ENCODE measurements at places on chromosomes 12 and 14. TPM values are rescaled to one million over a fixed set of nuclear protein-coding genes. Genes with fewer than 3 reads are reported as not detected.

- no peaks in the 10 kb centered on the region for H3K4me1 ChIP-seq
- no peak overlapping the region for H3K4me3 ChIP-seq
- no peak overlapping the region for H3K27ac ChIP-seq
- H3K36me3 ChIP-seq: no peaks in the 10 kb centered on the region
- H3K27me3 ChIP-seq: no peaks in the 10 kb centered on the region
These were observed 30.3 kb upstream of the ESR2 start for GRCh38 chr14:64324461-64324860.

DNA sequence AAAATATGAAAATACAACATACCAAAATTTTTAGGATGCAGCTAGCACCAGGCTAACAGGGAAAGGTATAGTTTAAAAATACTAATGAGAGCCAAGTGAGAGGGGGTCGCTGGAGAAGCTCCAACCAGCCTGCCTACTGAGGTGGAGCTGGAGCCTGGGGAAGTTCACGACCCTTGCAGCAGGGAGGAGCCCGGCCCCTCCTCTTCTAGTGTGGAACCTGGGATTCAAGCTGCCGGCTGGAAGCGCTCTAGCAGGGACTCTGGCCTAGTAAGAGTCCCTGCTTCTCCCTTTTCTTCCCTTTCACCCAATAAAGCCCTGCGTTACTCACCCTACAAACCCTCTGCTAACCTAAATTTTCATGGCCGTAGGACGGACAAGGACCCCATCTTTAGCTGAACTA is 5.0 kb upstream of the KCNK13 start:
- no peak overlapping the region for H3K4me3 ChIP-seq
- no peak overlapping the region for H3K27ac ChIP-seq
- peaks cover 5% of the 10 kb centered on the region for H3K27me3 ChIP-seq
- peaks cover 11% of the 10 kb centered on the region for H3K4me1 ChIP-seq
- no peak for DNase-seq

DNA sequence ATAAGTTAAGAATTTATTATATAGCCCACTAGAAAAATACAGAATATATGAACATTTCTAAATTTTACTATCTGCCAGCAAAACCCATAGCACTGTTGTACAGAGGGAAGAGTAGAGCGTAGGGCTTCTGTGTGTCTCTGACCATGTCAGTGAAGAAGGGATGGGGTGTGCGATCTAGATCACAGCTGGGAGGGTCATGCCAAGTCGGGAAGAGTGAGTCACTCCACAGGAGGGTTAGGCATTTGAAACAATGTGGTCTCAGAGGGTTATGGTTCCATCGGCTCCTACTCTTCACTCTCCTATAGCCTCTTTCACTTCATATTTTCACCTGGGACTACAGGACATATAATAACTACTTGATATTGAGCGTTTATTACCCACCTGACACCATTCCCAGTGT is 185.1 kb upstream of the DDHD1 start:
- no peak overlapping the region for H3K4me3 ChIP-seq
- no peak overlapping the region for H3K27ac ChIP-seq
- H3K36me3 ChIP-seq: no peaks in the 10 kb centered on the region
- no peak for DNase-seq
- no peaks in the 10 kb centered on the region for H3K4me1 ChIP-seq
- H3K27me3 ChIP-seq: no peaks in the 10 kb centered on the region

GRCh38 chr12:22415342-22416309 is 81.1 kb upstream of the ST8SIA1 start:
- H3K36me3 ChIP-seq: no peaks in the 10 kb centered on the region
- H3K27me3 ChIP-seq: no peaks in the 10 kb centered on the region

DNA sequence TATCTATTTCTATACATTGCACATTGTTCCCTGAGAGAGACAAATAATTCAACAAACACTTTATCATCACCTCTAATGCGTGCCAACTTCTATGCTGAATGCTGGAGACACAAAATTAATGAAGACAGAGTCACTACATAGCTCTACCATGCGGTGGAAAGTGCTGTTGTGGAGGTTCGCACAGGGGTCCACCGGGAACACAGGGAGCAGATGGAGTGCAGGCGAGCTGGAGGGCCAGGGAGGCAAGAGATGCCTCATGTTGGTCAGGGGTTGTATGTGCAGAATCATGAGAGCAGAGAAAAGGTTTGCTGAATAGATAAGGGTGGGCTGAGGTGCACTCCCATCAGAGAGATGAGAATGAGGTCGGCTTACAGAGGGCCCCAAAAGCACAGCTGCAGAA is 25.2 kb downstream of the FAM234B start:
- no peak overlapping the region for H3K27ac ChIP-seq
- DNase-seq: no peak
- H3K4me1 ChIP-seq: no peaks in the 10 kb centered on the region
- H3K36me3 ChIP-seq: no peaks in the 10 kb centered on the region
- H3K27me3 ChIP-seq: no peaks in the 10 kb centered on the region

DNA sequence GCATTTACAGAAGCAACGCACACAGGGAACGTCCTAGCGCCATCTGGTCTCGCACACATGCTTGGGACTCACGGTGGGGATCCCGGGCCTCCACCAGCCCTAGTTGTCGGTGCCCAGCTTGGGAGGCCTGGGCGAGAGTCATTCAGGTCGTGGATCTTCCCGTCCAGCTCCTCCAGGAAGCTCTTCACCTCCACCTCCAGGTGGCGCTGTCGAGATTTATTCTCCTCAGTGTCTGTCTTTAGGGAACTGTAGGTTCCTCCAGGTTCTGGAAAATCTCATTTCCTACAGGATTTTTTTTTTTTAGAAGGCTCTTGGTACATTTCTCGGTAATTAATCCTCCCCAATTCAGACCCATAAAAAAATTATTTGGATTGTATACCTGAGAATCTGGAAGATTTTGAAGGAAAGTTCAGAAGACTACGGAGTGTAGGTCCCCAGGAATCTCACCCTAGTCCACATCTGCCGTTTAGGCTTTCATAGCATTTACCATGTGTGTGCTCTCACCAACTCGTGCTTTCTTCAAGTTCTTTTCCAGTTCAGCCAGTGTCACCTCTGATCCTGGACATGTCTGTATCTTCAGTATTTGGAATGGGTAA is 910.0 kb downstream of the TMEM121 start:
- no peaks in the 10 kb centered on the region for H3K36me3 ChIP-seq
- DNase-seq: peak; percentile 54
- no peak overlapping the region for H3K4me3 ChIP-seq
- H3K27me3 ChIP-seq: no peaks in the 10 kb centered on the region

DNA sequence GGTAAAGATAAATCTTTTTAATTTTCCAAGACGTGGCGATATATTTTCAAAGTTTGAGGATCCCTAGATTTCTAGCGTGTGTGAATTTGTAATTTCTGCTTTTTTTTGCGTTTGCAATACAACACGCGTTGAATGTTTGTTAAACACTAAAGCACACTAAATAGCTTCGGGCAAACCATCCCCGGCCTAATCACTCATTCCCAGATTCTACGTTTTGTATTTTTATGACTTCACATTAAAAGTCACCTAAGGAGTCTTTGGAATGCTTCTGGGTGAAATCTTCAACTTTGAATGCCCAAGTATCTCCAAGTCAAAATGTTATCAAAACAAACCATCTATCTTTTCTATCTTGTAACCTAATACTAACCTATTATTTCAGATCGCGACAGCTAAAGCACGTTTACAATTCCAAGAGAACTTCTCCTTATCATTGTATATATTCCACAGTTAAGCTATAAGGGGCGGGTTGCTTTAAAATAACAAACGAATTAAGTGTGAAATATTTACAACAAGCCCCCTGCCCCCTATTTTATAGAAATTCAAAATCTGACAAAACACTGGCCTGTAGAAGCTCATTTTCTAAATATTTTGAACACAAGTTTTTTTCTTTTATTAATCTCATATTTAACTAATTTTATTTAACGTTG is 1.1 kb downstream of the ALX1 start:
- H3K27me3 ChIP-seq: no peaks in the 10 kb centered on the region
- H3K27ac ChIP-seq: no peak overlapping the region
- no peak for DNase-seq
- H3K4me1 ChIP-seq: no peaks in the 10 kb centered on the region
- no peaks in the 10 kb centered on the region for H3K36me3 ChIP-seq

DNA sequence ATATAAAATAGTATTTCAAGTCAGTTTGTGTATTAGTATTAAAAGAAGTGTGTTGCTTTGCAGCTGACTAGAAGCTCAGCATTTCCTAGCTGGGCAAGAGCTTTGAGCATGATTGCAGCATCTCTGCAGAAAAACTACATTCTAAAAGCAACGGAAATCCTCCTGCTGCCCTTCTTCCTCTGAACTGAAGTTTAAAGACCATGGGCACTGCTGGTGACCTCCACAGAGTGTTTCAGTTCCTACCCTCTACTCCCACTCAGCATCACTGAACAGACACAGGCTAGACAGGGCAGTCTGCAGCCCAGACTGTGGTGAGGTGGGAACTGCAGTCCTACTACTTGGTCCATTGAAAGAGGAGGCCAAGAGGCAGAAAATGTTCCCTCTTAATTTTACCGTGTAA is 59.0 kb downstream of the FAR2 start:
- no peaks in the 10 kb centered on the region for H3K4me1 ChIP-seq
- no peak overlapping the region for H3K4me3 ChIP-seq
- DNase-seq: no peak
- no peaks in the 10 kb centered on the region for H3K27me3 ChIP-seq
- no peak overlapping the region for H3K27ac ChIP-seq

GRCh38 chr12:10363914-10364814 is 25.7 kb downstream of the KLRK1 start:
- peak; percentile 35 for DNase-seq
- no peaks in the 10 kb centered on the region for H3K36me3 ChIP-seq
- H3K4me3 ChIP-seq: peak overlapping the region; percentile 95
- peak overlapping the region; percentile 49 for H3K27ac ChIP-seq

DNA sequence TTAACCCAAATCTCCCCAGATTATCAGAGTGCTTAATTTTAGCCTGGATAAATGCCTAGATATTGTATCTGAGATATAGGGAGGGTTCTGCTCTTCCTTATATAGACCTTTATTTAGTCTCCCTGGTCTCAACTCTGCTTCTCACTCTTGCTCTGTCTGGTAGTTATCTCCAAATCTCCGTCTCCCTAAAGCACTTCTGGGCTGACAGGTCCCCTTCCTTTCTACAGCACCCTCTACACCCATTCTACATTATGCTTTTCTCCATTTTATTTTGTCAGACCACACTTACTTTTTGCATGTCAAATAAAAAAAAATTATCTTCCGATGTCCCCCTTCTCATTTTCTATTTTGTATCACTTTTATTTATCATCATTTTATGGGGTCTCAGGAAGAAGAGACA is 2.0 kb upstream of the ERC1 start:
- no peaks in the 10 kb centered on the region for H3K27me3 ChIP-seq
- no peak overlapping the region for H3K4me3 ChIP-seq
- H3K36me3 ChIP-seq: no peaks in the 10 kb centered on the region
- no peak for DNase-seq

- no peak for DNase-seq
- H3K4me1 ChIP-seq: peaks cover 17% of the 10 kb centered on the region
- H3K4me3 ChIP-seq: peak overlapping the region; percentile 90
These were observed 885 bp upstream of the PALS1 start for GRCh38 chr14:67240168-67240932.

GRCh38 chr14:82528016-82528415 is 994.4 kb upstream of the SEL1L start:
- no peak overlapping the region for H3K4me3 ChIP-seq
- no peak overlapping the region for H3K27ac ChIP-seq
- no peaks in the 10 kb centered on the region for H3K4me1 ChIP-seq
- DNase-seq: no peak

GRCh38 chr12:14403293-14403692 is 37.8 kb downstream of the ATF7IP start:
- H3K27ac ChIP-seq: peak overlapping the region; percentile 33
- no peaks in the 10 kb centered on the region for H3K27me3 ChIP-seq
- H3K36me3 ChIP-seq: no peaks in the 10 kb centered on the region
- H3K4me3 ChIP-seq: no peak overlapping the region

- peaks cover 23% of the 10 kb centered on the region for H3K36me3 ChIP-seq
- no peak overlapping the region for H3K27ac ChIP-seq
- no peaks in the 10 kb centered on the region for H3K27me3 ChIP-seq
- H3K4me3 ChIP-seq: no peak overlapping the region
- no peak for DNase-seq
These were observed 12.8 kb downstream of the DEGS2 start for GRCh38 chr14:100146531-100147091.

DNA sequence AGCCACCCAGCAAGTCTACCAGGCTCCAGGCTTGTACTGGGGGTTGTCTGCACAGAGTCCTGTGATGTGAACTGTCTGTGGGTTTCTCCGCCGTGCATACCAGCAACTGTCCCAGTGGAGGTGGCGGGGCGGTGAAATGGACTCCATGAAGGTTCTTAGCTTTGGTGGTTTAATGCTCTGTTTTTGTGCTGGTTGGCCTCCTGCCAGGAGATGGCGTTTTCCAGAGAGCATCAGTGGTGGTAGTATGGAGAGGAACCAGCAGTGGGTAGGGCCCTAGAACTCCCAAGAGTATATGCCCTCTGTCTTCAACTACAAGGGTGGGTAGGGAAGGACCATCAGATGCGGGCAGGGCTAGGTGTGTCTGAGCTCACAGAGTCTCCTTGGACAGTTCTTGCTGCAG is 303.8 kb downstream of the TMEM121 start:
- no peaks in the 10 kb centered on the region for H3K27me3 ChIP-seq
- DNase-seq: no peak
- no peak overlapping the region for H3K27ac ChIP-seq
- no peaks in the 10 kb centered on the region for H3K36me3 ChIP-seq
- H3K4me3 ChIP-seq: no peak overlapping the region

DNA sequence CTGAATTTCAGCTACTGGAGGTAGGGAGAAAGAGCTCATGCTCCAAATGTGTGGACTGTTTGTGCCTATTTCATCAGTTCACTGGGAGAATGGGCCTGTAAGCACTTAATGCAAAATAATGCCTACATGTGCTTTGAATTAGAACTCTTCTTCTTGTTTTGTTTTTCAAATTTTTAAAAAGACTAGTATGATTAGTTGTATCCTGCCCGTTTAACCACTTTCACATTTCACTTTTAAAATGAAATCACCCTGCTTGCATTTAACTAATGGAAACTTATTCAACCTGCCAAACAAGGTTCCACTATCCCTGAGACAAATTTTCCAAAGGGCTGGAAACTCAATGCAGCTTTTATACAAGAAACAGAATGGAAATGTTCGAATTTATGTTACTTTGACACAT is 79.7 kb downstream of the SAMD4A start:
- peaks cover 4% of the 10 kb centered on the region for H3K27me3 ChIP-seq
- no peak overlapping the region for H3K4me3 ChIP-seq
- DNase-seq: no peak
- no peak overlapping the region for H3K27ac ChIP-seq

DNA sequence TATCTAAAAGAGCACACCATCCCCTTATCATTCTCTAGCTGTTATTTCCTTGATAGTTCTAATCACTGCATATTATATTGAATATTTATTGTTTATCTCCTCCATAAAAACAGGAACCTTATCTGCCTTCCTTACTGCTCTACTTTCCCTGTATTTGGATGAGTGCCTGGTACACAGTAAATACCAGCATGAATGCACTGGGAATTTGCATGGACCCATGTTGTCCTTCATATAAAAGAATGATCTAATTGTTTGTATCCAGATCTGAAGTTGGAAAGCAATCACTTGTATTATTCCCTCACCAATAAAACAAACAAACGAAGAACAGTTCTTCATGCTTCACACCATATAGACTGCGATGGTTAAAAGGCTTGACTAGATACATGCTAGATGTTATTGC is 15.3 kb upstream of the CNOT2 start:
- H3K4me1 ChIP-seq: no peaks in the 10 kb centered on the region
- H3K27me3 ChIP-seq: no peaks in the 10 kb centered on the region
- no peak for DNase-seq
- H3K36me3 ChIP-seq: no peaks in the 10 kb centered on the region
- no peak overlapping the region for H3K4me3 ChIP-seq
- H3K27ac ChIP-seq: no peak overlapping the region

Gene IAPP
- total RNA-seq: not detected

Gene PRPF39
- 80.7 TPM for total RNA-seq

Gene OR6C3
- total RNA-seq: not detected

Gene PGF
- not detected for total RNA-seq

Gene PTPN21
- not detected for total RNA-seq

Gene SLC7A8
- total RNA-seq: 4.1 TPM

Gene TUNAR
- total RNA-seq: not detected

Measured in CD4-positive, alpha-beta memory T cell (primary cell).